Activated CD4-positive, alpha-beta T cell treated with anti-CD3 and anti-CD28 coated beads, Interleukin-2, Interleukin-6, amounts not matched to agents 100 ng/mL and 50 ng/mL, durations not matched to agents 16 hours and 8 hours (primary cell): ENCODE measurements at places on chromosomes 2 and 18.
A peak's percentile ranks its signal among the peaks of the same experiment; 100 is the strongest.

DNA sequence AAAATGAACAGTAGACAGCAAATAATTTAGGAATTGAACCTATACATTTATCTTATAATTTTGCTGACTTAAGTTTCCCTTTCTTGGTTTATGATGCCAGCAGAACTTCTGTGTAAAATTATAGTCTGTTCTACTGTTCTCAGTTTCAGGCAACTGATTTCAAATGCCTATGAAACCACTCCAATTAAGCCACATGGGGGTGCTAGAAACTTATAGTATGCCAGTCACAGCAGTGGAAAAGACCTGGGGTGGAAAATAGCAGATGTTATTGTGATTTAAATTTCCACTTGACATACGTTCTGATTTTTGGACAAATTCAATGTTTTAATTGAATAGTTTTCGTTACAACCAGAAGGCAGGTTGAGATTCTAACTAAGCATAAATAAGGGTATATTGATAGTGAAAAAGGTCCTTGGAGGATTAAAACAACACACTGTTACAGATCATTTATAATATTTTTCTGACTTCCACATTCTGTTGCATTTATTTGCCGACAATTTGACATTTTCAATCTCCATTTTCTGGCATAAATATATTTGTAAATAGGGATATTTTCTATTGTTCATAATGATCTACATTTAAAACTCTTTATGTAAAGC, 61.4 kb downstream of the CPS1 start:
- peak; percentile 35 for DNase-seq

DNA sequence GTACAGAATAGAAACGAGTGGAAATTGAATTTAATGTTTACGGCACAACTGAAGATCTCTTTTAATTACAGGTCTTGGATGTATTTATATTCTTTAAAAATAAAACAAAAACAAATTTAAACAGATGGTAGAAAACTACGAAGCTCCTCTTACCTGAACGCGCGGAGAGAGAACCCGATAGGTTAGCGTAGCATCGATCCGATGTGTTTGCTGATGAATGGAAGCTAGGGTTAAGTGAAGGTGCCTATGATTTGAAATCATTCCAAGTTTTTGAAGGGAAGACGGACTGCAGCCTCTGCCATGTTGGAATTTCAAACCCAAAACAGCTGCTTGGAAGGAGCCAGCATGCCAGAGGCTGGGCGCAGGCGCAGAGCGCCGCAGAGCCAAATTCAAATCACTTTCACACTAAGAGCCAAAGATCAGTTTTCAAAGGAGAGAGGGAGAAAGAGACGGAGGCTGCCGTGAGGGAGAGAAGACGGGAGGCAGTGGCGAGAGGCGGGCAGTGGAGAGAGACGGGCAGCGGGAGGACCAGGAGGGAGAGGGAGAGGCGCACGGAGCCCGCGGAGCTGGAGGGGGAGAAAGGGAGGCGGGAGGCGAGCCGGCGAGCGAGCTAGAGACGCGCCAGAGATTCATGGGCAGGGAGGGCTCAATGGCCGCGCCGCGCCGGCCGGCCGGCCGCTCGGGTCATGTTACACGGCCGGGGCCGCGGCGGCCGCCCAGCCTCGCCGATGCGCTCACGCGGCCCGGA, at the start of gene FIGN:
Gene FIGN, minus strand, starts transcription at position 324 of the 748 bp plus-strand sequence. CDS start 1,081 bp downstream, outside the sequence.
- DNase-seq = no peak

- DNase-seq = no peak
These were observed 10.4 kb upstream of the DNAH7 start for GRCh38 chr2:196079052-196079451.

- DNase-seq = no peak
These were observed 102.4 kb downstream of the VAPA start for GRCh38 chr18:10015941-10016819.

GRCh38 chr2:74525717-74526648, at the start of gene DQX1:
DQX1 (minus strand) TSS chr2:74526231; CDS start chr2:74525729, 502 bp downstream.
- peak; percentile 62 for DNase-seq

DNA sequence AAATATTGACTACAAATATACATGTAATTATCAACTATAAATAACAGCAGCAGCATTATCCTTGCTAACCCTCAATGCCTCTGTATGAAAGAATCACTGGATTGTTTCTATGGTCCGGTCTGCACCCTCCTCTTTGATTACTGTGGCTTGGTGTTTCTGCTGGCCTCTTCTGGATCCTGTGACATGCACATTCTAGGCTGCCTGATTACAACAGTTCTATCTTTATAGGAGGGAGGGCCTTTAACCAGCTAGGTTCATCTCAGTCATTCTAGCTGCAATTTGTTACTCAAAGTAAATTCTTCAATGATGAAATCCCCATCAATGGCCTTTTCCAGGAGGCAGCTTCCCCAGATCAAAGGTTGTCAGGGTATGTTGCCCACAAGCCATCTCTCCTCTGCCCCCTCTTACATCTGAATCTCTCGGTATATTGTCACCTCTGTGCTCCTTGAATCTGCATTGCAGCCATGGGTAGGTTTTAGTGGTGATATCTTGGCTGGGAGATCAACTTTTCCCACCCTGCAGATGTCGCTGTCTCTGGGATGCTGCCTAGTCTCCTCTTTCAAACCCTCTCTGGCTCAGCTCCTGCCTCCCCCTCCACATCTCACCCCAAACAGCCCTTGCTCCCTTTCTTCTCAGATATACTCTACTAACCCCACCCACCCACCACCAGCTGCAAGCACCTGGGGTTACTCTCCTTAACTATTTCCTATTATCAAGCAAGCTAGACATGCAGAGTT, 106.2 kb upstream of the BZW1 start:
- no peak for DNase-seq

DNA sequence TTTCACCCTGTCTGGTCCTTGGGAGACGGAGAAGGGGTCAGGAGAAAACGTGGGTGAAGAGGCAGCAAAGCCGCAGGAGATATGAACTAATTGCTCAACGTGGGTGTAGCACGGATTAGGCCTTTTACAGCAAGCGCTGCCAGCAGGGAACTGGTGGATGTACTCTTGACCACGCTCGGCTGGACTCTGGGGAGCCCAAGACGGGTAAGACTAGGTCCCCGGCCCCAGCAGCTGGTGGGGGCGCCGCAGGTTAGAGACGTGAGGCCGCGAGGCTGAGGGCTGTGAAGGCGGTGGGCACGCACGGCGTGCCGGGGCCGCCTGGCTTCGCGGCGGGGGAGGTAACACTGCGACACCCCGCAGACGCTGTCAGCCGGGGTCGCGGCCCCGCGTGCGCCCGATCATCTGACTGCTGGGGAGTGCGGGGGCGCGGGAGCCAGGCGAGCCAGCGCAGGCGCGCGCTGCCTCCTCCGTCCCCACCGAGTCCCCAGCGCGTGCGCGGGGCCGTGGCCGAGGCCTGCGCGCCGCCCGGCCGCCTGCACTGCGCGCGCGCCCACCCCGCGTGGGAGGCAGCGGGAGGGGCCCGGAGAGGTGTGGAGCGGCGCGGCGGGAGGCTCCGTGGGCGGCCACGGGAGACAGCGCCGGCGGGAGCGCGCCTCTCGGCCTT, at the start of gene CLIP4:
Gene CLIP4, plus strand, starts transcription at position 470 of the 664 bp plus-strand sequence. CDS start 5,974 bp downstream, outside the sequence.
- peak; percentile 63 for DNase-seq

- no peak for DNase-seq
These were observed 123.2 kb upstream of the IL1R2 start for GRCh38 chr2:101868525-101868924.

DNA sequence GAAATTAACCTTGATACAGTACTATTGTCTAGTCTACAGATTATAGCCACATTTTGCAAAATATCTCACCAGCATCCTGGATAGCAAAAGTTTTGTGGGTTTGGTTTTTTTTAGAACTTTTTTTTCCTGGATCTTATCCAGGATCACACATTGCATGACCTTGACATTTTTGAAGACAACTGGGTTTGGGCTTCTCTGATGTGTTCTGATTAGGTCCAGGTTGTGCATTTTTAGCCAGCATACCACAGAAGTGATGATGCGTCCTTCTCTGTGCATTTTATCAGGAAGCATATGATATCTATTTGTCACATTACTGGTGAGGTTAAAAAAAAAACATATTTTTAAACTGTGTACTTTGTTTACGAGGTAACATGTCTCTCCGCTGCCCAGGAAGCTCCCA, 221.0 kb upstream of the OSR1 start:
- no peak for DNase-seq

- no peak for DNase-seq
These were observed 80.9 kb upstream of the SLC66A3 start for GRCh38 chr2:11074246-11074820.

DNA sequence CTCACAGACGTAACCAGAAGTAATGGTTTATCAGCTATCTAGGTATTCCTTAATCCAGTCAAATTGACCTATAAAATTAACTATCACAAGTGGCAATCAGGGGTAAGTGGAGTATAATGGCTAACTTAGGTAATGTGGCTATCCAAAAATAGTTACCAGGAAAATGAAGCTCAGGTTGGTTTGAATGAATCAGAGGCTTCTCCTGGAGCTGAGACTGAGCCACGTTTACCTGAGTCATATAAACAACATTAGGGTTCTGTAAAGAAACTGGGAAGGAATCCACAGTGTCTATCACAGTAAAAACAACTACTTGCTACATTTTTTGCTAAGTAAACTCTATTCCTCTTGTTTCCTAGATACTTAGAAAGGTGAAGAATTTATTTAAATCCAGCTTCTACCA, 236.0 kb upstream of the SPHKAP start:
- no peak for DNase-seq

DNA sequence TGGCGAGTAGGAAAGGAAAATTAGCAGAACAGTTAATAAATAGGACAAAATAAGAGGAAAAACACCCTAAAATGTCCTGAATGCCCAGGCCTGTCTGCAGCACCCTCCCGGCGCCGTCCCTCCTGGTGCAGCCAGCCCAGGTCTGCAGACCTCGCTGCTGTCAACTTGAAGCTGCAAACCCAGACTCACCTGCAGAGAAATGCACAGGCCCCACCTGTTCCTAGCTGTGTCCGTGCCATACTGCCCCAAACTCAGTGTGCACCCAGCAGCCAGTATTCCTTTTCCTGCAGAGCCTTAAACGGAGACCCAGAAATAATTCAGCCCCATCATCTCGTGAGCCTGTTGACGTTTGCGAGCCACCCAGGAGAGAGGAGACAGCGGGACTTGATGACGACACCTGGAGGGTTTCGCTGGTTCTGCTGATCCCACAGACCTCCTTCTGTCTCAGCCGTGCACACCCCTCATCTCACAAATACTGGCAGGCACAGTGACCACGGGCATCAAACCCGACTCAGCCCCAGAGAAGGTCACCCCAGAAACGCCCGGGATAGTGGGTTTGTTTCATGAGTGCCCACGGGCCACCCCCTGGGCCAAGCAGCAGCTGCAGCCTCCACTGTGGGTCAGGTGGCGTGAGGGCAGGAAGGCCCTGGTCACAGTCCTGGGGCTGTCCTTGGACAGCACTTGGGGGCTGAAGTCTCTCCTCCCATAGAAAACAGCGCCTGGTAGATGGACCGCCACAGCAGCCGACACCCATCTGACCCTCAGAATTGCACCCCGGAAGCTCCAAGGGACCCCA, 239.5 kb upstream of the SALL3 start:
- no peak for DNase-seq

GRCh38 chr2:82342356-82342755, 2037.8 kb upstream of the LRRTM1 start:
- no peak for DNase-seq

DNA sequence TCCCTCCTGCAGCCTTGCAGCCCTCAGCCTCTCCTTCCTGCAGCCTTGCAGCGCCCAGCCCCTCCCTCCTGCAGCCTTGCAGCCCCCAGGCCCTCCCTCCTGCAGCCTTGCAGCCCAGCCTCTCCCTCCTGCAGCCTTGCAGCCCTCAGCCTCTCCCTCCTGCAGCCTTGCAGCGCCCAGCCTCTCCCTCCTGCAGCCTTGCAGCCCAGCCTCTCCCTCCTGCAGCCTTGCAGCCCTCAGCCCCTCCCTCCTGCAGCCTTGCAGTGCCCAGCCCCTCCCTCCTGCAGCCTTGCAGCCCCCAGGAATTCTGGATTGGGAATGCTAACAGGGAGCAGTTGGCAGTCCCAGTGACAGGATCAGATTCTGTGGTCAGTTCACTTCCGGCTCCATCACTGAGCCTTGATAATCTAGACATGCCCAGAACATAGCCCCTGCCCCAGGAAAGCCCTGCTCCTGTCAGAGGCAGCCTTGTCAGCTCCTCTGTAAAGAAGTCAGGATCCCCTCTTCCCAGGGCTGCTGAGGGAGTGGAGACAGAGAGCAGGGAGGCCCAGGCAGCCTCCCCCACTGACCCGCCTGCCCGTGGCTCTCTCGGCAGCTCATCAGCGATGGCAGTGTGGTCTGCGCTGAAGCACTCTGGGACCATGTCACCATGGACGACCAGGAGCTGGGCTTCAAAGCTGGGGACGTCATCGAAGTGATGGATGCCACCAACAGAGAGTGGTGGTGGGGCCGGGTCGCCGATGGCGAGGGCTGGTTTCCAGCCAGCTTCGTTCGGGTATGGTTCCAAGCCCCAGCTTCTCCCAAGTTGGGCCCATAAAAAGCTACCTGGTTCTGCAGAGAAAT, 54.8 kb downstream of the FAM168B start:
- no peak for DNase-seq

GRCh38 chr2:25490217-25490616, 148.5 kb upstream of the DNMT3A start:
- no peak for DNase-seq

DNA sequence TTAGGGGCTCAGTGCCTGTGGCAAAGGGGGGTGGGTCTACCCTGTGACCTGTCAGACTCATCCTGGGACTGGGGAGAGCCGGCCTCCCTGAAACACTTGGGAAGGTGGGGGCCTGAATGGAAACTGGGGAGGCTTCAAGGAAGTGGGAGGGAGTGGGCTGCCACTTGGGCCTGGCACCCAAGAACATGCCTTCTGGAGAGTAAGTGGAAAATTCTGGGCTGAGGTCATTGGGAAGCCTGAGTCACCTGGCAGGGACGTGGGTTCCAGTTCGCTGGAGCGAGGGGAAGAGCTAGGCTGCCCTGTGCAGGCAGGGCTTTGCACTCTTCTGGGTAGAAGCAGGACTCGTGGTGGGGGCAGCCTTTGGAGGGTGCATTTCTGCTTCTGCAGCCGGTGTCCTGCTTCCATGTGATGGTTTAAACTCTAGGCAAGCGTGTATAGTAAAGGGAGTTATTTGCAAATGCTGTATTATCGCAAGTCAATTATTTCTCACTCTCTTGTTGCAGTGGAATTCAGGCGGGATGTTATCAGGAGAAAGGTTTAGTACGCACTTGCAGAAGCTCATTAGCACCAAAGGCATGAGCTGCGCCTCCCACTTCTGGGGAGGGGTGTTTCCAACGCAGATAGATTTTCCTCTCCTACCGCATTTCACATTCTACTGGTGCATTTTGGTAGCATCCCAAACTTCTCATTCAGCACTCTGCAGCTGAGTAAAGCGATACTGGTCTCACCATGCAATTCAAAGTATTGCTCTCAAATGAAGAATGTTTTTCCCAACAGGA, 3.8 kb downstream of the LRRFIP1 start:
- no peak for DNase-seq

DNA sequence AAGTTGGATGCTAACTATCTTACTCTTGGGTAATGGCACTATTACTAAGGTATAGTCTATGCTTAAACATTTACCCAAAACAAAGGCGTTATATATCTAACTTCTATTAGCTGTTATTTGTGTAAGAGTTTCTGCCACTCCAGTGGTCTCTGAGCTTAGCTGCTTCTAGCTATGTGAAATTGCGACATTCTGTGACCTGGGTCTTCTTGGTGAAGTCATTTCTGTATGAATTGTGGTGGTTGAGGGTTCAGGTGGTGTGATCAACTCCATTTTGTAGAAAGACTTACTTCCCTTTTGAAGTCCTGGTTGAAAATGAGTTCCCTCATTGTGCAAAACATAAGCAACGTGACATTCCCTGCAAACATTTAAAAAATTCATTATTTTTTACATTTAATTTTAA, 221.6 kb downstream of the PIK3C3 start:
- DNase-seq = no peak
